Bronchial epithelial cell (primary cell): ENCODE measurements at places on chromosomes 7 and 10.

- DNase-seq: no peak
Observed at GRCh38 chr7:82156168-82156567, 287.4 kb downstream of the CACNA2D1 start.

DNA sequence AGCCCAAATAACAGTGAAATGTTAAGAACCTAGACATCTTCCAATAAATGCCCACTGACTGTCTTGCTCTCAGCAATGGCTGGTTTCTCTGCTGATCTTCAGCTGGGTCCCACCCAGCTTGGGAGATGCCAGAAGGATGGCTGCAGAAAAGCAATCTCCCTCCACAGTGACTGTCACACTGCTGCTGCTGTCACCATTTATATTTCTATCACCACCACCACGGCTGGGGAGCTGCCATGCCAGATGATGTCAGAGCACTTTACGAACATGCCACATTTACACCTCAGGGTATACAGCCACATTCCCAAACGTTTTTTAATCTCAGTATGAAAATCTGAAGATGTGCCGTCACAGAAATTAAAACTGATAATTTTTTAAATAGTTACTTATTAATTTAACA, 29.8 kb upstream of the FRMD4A start:
- DNase-seq: no peak

- DNase-seq: no peak
Observed at GRCh38 chr10:22821501-22821900, 106.4 kb upstream of the ARMC3 start.

- no peak for DNase-seq
Observed at GRCh38 chr10:79342295-79342761, 4.9 kb upstream of the PPIF start.

DNA sequence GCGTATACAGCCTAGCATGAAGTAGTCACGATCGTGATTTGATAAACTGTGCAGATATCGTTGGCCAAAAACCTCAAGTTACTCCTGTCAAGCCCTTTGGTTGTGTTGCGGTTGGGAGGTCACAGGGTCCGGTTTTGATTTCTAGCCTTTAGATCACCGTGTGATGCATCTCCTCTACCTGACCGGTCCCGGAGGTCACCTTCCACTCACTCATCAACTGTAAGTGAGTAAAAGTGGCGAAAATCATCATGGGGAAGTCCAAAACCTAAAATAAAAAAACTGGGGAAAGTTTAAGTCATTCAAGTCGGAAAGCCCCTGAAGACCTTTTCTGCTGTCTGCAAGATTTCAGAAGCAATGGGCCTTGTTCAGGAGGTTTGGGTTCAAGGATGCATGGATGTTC, 62.8 kb downstream of the ADARB2 start:
- DNase-seq: no peak

DNA sequence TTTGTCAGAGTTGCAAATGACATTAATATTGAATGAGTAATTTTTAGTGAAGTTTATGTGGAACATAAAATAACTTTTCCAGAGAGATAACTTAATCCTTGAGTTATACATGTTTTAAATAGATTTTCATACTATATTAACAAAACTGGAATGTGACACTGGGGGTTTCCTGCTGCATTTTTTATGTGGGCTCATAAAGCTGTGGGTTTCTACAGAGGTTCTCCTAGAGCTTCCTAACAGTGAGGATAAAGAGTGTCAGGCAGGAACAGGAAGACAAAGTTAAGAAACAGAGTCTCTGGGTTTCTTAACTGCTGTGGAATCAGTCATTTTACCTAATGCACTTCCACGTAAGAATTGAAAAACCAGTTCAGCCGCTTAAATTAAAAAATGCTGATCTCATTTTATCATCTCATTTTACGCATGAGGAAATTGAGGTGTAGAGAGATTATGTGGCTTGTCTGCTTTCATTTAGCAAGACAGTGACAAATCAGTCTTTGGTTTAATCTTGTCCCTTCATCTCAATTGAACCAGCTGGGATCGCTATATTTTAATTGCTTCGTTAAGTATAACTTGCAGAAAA, 5.0 kb downstream of the CD36 start:
- DNase-seq: peak; percentile 88

- DNase-seq: no peak
Observed at GRCh38 chr10:82680608-82681007, 805.6 kb downstream of the NRG3 start.

- DNase-seq: no peak
Observed at GRCh38 chr10:110269374-110270318, 35.1 kb downstream of the SMNDC1 start.

- DNase-seq: peak; percentile 66
Observed at GRCh38 chr10:17430647-17431355, 23.6 kb downstream of the ST8SIA6 start.

GRCh38 chr10:7035126-7035761, 375.6 kb downstream of the SFMBT2 start:
- DNase-seq: no peak

- DNase-seq: no peak
Observed at GRCh38 chr7:42065942-42066341, 171.1 kb downstream of the GLI3 start.

DNA sequence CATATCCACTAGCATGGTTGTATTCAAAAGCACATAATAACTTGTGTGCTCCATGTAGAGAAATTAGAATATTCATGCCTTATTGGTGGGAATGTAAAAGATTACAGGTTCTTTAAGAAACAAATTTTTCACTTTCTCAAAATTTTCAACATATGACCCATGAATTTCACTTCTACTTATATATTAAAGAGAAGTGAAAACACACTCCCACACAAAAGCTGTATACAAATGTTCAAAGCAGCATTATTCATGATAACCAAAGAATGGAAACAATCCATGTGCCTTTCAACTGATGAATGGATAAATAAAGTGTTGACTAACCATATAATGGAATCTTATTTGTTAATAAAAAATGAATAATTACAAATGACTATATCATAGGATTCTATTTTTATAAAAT, 694.5 kb upstream of the PCDH15 start:
- no peak for DNase-seq

DNA sequence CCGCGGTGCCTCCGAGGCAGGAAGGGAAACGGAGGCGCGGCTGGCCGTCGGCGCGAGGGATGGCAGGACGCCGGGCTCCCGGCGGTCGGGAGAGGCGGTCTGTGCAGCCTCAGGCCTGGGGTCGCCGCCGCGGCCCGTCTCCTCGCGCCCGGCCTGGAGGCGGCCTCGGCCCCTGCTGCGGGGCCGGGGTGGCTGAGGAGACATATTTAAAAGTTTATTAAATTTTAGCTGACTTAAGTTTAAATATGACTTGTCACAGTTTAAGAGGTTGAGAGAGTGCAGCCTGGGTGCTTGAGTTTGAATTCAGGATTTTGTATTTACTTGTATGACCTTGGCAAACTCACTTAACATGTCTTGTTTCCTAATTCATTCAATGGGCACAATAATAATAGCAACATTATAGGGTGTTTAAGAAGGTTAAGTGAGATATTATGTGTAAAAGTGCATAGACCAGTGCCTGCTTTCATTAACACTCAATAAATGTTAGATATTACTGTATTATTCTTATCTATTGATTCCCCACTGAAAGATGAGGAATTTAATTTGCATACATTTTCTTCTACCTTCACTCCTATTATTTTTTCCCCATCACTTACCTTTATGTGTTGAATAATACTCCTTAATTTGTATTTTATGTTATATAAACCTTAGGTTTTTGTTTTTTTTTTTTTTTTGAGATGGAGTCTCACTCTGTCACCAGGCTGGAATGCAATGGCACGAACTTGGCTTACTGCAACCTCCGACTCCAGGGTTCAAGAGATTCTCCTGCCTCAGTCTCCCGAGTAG, 718 bp downstream of the DYNC2I1 start:
- DNase-seq: peak; percentile 4
